PC-3 (cell line): ENCODE measurements at places on chromosomes 1 and 21. TPM values are rescaled to one million over a fixed set of nuclear protein-coding genes. Genes with fewer than 3 reads are reported as not detected.

DNA sequence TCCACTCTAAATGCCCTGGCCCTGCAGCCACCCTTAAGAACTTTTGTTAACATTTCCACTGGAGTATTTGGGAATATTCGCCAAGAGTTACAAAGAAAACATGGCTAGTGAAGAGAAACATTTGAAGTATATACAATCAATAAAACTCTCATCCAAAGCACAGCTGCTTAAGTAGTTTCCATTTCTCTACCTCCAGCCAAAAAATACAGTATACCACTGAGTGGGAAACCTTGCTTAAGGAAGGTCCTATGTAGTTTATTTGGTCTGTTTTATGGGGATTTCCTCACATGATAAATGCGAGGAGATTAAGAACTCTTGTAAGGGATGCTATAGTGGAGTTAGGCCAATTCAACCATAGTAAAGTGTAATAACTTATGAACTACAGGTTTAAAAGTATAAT is 382.5 kb downstream of the NEGR1 start:
- DNase-seq: no peak

GRCh38 chr1:85296980-85297379 is 20.5 kb upstream of the BCL10 start:
- no peak for DNase-seq

GRCh38 chr1:7424352-7424890 is 346.7 kb upstream of the VAMP3 start:
- no peak for DNase-seq

GRCh38 chr1:185058110-185058509 is 12.8 kb downstream of the RNF2 start:
- DNase-seq: no peak

- no peak for DNase-seq
Observed at GRCh38 chr1:151952811-151953210, 40.8 kb downstream of the S100A10 start.

DNA sequence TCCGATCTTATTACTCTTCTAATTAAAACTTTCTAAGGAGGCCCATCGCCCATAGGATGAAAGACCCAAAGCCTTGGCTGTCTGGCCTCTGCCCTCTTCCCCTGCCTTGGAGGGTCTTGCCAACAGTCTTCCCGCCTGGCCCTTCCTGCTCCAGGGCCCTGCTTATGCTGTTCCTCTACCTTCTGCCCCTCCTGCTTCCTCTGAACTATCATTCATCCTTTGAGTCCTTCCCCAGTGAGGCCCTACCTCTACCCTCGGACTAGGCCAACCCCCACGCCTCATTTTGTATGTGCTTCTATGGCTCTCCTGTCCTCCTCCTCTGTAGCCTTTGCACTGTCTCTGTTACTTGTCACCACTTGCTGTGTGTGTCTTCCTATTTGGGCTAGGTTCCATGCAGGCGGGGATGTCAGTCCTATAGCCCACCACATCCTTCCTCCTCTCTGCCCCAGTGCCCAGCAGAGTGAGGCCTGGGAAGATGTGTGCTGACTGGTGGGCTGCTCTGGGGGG is 5.4 kb downstream of the RUSC1 start:
- no peak for DNase-seq

DNA sequence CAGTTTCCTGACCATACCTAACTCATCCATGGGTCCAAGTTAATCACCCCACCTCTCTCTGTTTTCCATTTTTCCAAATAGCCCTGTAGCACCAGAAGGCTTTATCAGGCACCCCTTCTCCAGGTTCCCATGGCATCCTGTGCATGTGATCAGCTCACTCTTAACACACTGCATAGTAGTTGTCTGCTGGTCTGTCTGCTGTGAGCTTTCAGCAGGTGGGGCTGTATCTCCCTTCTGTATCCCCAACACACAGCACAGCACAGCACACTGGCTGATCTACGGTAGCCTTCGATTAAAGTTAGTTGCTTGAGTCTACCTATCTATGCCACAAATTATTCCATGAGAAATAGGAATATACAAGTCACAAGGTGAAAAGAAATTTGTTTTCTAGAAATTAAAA is 54.3 kb upstream of the C1orf198 start:
- DNase-seq: no peak

DNA sequence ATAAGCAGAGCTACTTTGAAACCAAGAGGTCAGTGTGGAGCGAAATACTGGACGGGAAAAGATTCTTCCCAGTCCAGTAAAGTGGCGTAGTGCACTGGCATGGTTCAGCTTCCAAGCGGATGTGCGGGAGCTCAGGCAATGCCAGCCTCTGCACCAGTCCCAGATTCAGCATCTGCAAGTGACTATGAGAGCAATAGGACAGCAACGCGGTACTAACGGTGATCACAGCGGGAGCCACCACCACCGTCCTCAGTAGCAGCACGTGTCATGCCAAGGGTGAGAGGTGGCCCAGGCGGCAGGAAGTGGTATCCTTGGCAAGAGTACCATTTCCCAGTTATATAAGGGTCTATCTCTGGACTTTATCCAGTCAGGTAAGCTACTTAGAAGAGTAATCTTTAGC is 17.8 kb downstream of the PLD5 start:
- no peak for DNase-seq

- DNase-seq: no peak
Observed at GRCh38 chr1:226135059-226135651, 51.4 kb downstream of the ACBD3 start.

GRCh38 chr1:208174731-208175507 is 69.3 kb downstream of the PLXNA2 start:
- DNase-seq: no peak

Gene TMEM125
- total RNA-seq: 8.6 and 9.8 TPM in 2 replicates

Gene C1QA
- not detected in 2 replicates for total RNA-seq

Gene SUSD4
- 1.3 and 5.2 TPM in 2 replicates for total RNA-seq

Gene SPRR1A
- total RNA-seq: not detected in 2 replicates

Gene SPATA17
- 3.3 and 3.8 TPM in 2 replicates for total RNA-seq

Gene SIPA1L2
- 8.9 and 9.8 TPM in 2 replicates for total RNA-seq
